ENCODE measurements at places on chromosomes 5 and 9.

GRCh38 chr5:178230879-178231538 is 1.6 kb downstream of the PHYKPL start:
- no peak for DNase-seq

DNA sequence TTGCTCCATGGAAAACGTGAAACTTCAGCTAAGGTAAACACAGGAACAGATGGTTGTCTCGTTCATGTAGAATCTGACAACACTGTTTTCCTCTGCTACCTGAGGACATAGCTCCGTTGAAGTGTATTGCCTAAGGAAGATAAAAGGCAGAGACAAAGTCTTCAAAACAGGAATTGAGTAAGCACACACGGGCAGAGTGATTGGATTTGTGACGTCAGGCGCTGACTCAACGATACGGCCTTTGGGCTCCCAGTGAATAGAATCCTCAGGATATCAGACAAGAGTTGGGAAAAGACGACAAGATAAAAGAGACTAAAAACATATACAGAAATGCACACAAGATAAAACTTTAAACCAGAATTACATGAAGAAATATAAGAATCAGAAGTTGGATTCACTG is 787.1 kb upstream of the CTNND2 start:
- DNase-seq: no peak

GRCh38 chr9:23914431-23915003 is 88.5 kb upstream of the ELAVL2 start:
- no peak for DNase-seq

- DNase-seq: no peak
Observed at GRCh38 chr9:36250079-36250478, 8.2 kb downstream of the GNE start.

DNA sequence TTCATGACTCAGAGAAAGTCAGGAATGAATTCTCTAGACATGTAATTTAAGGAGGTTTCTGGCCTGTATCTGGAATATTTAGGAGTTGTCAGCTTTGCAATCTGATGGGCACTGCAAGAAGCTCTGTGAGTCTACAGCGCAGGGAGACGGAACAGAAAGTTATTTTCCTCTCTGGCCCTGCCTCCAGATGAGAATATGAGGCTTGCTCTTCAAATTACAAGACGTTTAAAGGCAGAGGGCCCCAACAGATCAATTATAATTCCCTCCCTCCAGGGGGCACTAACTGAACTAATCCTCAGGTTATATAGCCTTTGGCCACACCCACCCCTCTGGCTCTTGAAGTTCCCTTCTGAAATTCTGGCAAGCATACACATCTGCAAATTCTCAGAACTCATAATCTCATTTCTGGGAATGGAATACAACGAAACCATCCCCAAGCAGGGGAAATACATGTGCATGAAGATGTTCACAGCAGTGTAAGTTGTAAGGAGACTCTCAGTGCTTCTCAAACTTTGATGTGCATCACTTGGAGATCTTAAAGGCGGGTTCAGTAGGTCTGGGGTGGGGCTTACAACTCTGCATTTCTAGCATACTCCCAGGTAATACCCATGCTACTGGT is 307.6 kb downstream of the CWC27 start:
- DNase-seq: peak; percentile 68

DNA sequence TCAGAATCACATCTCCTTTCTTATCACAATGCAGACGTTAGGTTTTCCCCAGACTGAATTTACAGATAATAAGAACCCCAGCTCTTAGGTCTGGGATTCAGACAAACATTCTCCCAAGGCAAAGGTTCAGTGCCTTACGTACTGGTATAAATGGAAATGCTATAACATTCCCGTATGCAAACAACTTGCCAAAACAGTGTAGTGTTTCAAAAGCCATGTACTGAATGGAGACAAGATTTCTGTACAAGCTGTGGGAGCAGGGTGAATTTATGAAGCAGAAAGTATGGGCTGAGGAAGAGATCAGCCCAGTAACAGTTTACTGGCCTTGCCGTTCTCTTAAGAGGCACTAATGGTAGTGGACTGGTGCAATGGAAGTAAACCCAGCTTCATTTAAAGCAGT is 225.5 kb upstream of the ZNF462 start:
- DNase-seq: no peak

- peak; percentile 14 for DNase-seq
Observed at GRCh38 chr5:963673-964531, 44.7 kb upstream of the NKD2 start.

GRCh38 chr9:109307380-109308240 is 13.2 kb downstream of the EPB41L4B start:
- no peak for DNase-seq

GRCh38 chr5:166535641-166536040 is 1755.8 kb upstream of the WWC1 start:
- DNase-seq: no peak

DNA sequence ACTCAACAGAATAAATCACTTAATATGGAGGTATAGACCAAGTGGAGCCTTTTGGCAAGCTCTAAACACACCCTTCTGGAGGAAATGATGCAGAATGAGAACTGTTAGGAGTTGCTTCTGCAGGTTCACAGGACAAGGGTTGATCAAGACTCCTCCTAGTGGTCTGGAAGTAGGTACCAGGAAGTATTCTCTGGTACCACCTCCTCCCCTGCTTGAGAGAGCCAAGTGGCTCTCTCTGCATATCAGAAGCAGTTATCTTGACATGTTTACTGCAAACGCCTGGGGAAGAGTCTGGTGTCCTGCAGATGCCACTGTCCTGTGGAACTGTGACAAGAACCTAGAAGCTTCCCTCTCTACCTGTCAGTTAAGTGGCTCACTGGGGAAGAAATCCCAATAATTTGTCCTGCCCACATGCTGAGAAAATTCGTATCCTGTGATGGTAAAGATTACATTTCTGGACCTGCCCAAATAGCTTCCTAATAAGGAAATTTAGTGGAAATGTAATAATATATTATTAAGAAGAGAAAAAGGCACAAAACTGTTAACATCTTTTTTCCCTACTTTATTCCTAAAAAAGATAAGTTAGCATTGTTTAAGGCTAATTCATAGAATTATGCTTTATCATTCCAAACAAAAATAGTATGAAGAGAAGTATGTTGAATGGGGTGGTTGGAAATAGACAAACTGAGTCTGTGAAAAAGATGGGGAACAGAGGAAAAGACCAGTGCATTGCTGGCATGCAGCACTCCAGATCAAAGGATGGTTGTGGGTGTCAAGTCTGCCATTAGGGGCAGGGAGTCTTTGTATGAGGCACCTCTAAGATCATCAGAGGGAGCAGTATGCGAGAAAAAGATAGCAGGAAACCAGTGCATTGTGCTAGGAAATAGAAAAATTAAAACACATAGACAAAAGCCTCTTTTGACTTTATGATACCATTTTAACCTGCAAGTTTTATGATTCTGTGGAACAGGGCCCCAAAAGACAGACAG is 118.8 kb downstream of the CDC42SE2 start:
- peak; percentile 93 for DNase-seq

DNA sequence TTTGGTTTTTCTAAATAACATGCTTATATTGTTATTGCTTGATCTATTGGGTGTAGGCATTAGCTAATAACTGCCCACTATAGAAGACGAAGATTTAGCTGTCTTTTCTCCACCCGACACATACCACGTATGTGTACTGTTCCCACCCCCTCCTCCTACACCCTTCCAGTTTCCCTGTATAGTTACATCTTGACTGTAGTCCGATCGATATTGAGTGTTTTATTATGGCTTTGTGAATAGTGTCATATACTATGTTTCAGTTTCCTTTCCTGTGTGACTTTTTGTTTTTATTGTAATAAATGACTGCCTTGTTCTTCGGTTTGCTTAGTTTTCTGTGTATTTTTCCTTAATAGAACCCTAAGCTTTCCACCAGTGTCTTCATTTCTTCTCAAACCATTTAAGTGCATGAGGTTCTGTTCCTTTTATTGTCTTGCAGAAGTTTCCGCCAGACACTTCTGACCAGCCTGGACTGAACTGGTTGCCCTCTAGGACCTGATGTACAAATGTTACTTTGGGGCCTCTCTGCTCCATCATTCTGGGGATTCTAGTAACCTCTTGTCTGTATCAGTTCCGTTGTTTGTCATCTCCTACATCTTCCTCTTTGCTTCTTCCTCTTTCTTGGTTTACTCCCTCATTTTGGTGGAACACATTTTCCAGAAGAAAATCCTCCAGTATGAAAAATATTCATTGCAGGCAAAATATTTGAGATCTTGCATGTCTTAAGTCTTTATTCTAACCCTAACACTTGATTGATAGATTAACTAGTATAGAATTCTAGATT is 61.8 kb downstream of the PRKACG start:
- peak; percentile 24 for DNase-seq

GRCh38 chr5:149153751-149154610 is 12.7 kb downstream of the ABLIM3 start:
- no peak for DNase-seq

Data from CD4-positive, alpha-beta T cell treated with Interleukin-4 for 1 hour (primary cell).